ENCODE measurements at places on chromosomes 3 and 15. TPM values are rescaled to one million over a fixed set of nuclear protein-coding genes. Genes with fewer than 3 reads are reported as not detected.

NT5DC2 gene
- 308 TPM for total RNA-seq

SLC25A36 gene
- 146 TPM for total RNA-seq

BNC1 gene
- total RNA-seq: 1.1 TPM

TIPIN gene
- total RNA-seq: 5.8 TPM

TMEM266 gene
- total RNA-seq: 1.3 TPM

CHAC1 gene
- total RNA-seq: 45.6 TPM

COL8A1 gene
- 0.25 TPM for total RNA-seq

FAM227B gene
- 3.2 TPM for total RNA-seq

IL5RA gene
- total RNA-seq: not detected

NECTIN3 gene
- 22.6 TPM for total RNA-seq

FANCI gene
- 15.8 TPM for total RNA-seq

CMTM8 gene
- total RNA-seq: not detected

FAM107A gene
- not detected for total RNA-seq

MYO5A gene
- 61.0 TPM for total RNA-seq

CEP63 gene
- total RNA-seq: 37.8 TPM

NUP210 gene
- total RNA-seq: 2.4 TPM

ANKDD1A gene
- 6.8 TPM for total RNA-seq

C3orf49 gene
- total RNA-seq: not detected

SLC24A5 gene
- total RNA-seq: not detected

NRROS gene
- total RNA-seq: 0.42 TPM

SAXO2 gene
- 0.20 TPM for total RNA-seq

SLC9A9 gene
- 11.4 TPM for total RNA-seq

ANKRD28 gene
- total RNA-seq: 84.3 TPM

CXCR6 gene
- not detected for total RNA-seq

SLC24A1 gene
- 4.7 TPM for total RNA-seq

PATL2 gene
- total RNA-seq: not detected

KIF7 gene
- 9.3 TPM for total RNA-seq

ZCWPW2 gene
- total RNA-seq: 0.49 TPM

GPR15 gene
- not detected for total RNA-seq

GOLGA8O gene
- not detected for total RNA-seq

EPHA6 gene
- total RNA-seq: 9.0 TPM

RLBP1 gene
- not detected for total RNA-seq

THOC7 gene
- 43.3 TPM for total RNA-seq

OIP5 gene
- 1.5 TPM for total RNA-seq

VWA5B2 gene
- total RNA-seq: 56.5 TPM

SCAANT1 gene
- total RNA-seq: not detected

SH2D7 gene
- not detected for total RNA-seq
